Hippocampal formation (tissue), 2 donors: ENCODE measurements at places on chromosomes 5 and 9.

- DNase-seq = no peak
These were observed 16.1 kb downstream of the ZCCHC9 start for GRCh38 chr5:81317536-81317935.

- DNase-seq = no peak
These were observed 970 bp upstream of the ARRDC1 start for GRCh38 chr9:137604345-137605086.

- DNase-seq = no peak
These were observed 44.0 kb upstream of the PLPP1 start for GRCh38 chr5:55578771-55579170.

GRCh38 chr9:132813115-132813771 lies 64.8 kb downstream of the AK8 start:
- no peak for DNase-seq

- no peak for DNase-seq
These were observed 2.6 kb upstream of the ALAD start for GRCh38 chr9:113403646-113404045.

- no peak for DNase-seq
These were observed 20.5 kb upstream of the FGFR4 start for GRCh38 chr5:177066224-177066623.

DNA sequence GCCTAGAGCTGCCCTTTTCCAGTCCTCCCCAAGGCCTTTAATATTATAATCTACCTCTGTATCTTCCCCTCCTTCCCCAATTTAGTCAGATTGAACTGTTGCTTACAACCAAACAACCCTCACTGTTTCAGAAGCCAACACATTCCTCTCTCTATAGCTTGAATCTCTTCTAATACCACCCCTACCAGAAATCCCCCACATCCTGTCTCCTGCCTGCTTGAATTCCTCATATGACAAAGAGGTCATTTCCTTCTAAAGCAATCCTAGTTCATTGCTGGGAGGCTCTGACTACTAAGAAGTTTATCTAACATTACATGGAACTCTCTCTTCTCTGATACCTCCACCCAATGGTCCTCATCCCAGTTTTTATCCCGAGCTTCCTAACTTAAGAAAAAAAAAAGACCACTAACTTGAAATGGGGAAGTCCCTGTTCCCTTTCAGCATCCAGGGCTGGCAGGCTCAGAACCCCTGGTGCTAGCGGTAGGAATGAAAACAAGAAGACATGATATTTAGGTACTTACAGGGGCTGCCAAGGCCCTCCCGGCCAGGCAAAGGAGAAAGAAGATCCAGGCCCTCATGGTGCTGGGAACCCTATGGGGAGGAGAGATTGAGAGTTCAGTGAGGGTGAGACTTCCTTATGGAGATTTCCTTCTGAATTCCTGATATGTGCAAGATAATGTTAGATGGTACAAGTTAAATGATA lies 11.0 kb downstream of the SPARC start:
- DNase-seq = no peak

- no peak for DNase-seq
These were observed 154.2 kb upstream of the TYRP1 start for GRCh38 chr9:12538842-12539579.

DNA sequence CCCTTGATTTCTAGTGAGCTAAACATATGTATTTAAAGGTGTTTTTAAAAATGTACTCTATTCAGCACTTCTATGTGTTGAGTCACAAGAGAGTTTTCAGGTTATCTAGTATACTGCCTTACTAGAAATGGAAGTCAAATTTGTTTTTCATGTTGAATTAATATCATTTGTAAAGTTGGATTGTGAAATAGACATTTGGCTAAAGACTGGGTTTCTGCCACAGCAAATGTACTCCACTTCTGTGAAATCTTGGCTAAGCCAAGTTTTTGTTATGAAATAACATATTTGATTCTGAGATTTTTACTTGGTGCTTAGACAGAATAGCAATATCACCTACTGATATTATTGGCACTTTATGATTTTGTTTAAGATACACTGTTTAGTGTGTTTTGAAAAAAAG lies 106.0 kb downstream of the CWC27 start:
- no peak for DNase-seq

GRCh38 chr9:96333958-96334357 lies 32.0 kb upstream of the HSD17B3 start:
- no peak for DNase-seq

DNA sequence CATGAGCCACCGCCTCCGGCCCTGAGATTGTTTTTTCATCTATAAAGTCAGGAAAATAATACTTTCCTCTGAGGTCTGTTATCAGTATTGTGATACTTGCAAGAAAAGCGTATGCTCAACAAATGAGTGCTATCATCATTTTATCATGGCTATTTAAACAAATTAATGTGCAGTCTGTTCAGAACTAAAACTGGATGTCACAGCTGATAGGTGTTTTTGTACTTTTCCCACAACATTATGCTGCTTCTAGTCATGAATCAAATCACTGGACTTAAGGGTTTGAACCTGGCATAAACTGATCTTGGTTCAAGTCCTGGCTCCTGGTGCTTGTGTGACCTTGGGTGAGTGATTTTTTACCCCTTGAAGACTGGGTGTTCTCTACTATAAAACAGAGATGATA lies 21.4 kb upstream of the PHF19 start:
- DNase-seq = no peak

DNA sequence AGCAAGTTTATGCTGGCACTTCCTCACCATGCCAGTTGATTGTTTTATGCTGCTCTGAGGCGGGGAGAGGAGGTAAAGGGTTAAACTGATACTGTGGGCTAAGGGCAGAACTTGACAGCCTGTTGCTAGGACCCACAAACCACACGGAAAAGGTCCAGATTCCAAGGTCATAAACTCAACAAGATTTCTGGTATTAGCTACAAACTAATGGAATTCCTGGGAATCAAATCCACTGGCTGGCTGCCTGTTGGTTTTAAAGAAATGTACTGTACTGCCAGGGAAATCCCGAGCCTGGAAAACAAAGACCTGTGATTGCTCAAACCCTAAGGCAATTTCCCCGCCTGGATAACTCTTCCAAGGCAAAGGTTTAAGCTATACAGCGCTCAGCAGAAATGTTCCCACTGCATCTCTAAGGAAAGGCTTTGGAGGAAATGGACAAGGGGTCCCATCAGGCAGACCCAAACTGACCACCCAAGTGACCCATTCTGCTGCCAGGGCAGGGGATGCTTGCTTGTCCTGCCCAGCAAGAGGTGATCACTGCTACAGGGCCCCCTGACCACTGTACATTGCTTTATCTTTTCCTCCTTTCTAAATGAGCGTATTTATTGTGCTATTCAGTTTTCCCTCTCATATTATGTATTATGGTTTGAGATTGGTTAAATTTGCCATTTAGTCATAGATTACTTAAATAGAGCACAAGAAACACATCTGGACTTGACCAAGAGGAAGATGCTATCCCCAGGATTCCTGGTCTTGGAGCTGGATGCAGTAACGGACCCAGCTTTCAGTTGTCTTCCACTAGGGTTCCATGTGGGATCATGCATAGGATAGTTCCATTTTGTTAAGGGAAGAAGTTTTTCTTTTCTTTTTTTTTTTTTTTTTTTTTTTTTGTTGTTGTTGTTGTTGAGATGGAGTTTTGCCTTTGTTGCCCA lies 124.3 kb downstream of the SUSD1 start:
- DNase-seq = no peak

DNA sequence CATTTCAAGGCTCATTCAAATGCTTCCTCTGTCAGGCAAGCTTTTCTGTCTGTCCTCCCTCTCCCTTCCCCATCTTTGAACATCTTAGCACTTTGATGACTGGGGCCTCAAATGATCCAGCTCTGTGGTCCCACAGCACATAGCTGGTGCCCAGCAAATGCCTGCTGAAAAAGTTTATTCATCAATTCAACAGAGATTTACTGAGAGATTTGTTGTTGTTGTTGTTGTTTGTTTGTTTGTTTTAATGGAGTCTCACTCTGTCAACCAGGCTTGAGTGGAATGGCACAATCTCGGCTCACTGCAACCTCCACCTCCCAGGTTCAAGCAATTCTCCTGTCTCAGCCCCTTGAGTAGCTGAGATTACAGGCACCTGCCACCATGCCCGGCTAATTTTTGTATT lies 6.0 kb upstream of the EXOSC2 start:
- no peak for DNase-seq

GRCh38 chr5:176765687-176766086 lies 44.7 kb upstream of the UNC5A start:
- no peak for DNase-seq

DNA sequence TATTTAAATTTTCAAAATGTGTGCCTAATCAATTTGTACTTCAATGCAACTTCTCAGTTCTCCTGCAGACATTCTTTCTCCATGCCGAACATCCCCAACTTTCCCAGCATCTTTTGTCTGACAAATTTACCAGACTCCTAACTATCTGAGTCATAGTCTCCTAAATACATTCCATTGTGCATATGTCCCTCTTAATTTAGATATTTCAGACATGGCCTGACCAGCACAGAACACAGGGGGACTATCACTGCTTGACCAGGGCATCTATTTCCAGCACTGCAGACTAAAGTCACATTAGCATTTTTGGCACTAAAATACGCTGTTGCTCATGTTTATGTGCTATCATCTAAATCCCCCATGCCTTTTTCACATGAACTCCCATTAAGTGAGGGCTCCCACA lies 71.9 kb downstream of the ITGA1 start:
- DNase-seq = no peak

DNA sequence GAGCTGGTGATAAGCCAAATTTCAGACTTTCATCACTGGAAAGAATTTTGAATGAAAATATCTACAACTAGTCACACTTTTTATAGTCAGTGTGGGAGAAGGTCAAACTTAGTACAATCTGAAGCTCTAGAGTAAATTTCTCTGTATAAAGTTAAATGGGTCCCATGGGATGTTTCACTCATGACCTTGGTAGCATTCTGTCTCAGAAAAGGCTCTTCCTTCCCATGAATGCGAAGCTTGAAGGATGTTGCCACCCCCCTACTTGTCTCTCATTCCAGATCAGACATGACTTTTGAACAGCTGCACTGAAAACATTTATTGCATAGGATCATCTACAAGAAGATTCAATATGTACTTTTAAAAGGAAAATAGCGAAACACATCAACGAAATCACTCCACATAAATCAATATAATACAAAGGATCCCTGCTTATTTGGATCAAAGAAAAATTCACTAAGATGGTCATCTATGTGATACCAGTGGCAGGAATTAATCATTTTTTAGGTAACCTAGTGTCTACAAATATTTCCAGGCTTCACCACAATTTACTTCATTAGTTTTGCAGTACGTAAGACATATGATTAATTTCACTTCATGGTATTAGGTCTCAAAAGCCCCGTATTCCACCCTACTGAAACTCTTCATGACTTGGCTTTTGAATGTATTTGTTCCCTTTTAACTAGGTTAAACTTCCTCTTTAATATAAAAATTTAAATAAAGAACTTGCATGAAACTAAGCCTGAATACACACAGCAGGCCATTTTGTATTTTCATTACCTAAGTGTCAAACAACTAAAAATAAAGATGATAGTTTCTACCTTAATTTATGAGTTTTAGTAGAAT lies 4.4 kb downstream of the ST8SIA4 start:
- no peak for DNase-seq

GRCh38 chr5:101915554-101915953 lies 380.5 kb downstream of the SLCO4C1 start:
- DNase-seq = no peak

GRCh38 chr5:73370640-73371583 lies 77.7 kb downstream of the FOXD1 start:
- DNase-seq = no peak

DNA sequence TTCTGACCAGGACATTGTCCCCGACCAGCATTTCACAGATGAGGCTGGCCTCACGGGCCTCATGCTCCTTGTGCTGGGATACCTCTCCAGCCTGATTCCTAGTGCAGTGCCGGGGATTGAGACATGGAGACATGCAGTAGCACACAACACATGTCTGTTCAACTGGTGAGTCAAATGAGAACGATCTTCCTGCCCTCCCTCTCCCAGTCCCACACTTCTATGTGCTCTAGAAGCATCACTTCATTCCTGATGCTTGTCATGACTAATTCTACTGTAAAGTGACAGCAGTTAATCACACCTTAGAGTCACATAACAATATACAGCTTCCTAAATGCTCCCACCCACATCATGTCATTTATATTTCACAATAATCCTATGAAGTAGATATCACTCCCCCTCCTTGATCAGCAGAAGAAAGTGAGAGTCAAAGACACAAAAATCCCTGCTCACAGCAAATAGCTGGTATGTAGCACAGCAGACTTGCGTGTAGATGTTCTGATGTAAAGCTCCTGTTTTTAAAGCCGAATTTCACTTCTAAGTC lies 101.8 kb downstream of the CCDC192 start:
- no peak for DNase-seq

GRCh38 chr5:14115323-14115895 lies 27.7 kb upstream of the TRIO start:
- no peak for DNase-seq

DNA sequence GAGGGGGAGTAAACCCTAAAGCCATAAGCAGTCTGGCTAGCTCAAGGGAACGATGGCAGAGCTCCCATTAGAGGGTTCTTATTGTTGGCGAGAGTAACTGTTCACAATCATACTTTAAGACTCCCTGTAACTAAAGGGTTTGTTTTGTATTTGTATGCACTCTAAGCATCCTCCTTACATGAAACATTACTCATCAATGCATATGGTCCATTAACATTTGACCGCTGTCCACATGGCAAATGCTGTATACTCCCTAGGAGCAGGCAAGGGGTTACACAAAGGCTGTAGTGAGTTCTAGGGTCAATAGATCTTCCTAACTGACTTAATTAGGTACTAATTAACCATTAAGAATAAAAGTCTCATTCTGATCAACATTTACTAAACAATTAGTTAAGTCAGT lies 95.3 kb upstream of the MRPS30 start:
- no peak for DNase-seq

DNA sequence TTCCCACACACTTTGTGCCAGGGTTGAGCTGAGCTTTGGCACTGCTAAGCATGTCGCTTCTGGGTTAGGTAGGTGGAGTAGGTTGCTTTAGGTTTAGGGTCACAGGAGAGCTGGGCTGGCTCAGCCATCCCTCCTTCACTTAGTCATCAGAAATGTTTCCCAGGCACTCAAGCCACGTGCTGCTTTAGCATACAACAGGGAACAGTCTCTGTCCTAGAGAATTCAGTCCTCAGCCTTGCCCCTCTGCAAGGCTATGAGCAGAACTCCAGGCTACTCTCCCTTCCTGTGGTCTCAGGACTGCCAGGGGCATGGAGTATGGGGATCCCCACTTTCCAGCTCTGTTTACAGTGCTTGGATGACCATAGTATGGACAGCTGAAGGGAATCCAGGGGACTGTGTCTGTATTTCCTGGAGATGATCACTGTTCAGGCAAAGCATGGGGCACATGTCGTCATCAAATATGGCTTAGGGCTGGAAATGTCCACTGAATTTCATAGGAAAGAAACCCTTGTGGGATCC lies 7.5 kb upstream of the ANKRD33B start:
- no peak for DNase-seq

DNA sequence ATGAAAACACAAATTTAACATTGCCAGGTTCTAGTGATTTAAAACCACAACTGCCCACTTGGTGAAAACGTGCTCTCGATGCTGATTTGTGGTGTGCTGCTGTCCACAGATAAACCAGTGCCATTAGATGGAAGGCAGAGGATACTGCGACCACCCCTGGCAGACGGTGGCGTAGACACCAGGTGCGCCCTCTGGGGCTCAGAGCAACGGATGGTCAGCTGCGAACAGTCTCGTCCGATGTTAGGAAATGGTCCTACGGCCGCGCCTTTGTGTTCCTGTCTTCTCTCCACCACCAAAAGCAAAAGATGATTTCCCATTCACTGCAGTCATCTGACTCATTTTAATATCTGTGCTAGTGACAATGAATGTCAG lies 43.2 kb downstream of the UBE2QL1 start:
- DNase-seq = no peak
